ENCODE measurements at places on chromosomes 7 and 10.

- no peak for DNase-seq
These were observed 132.3 kb downstream of the SPAG6 start for GRCh38 chr10:22477334-22478287.

DNA sequence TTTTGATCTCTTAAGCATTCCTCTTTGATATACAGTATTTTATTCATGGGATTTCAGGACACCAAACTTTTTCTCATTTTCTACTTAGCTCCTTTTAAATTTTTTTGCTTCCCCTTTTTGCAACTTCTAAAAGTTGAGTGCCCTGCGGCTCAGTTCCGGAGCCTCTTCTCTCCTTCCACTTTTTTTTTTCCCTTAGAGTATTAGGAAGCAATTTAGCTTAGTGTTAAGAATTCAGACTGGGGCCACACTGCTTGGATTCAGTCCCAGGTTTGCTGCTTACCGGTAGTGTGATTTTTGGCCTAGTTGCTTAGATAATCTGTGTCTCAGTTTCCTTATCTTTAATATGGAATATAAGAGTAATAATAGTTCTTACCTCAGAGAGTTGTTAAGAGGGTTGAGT is 3.4 kb downstream of the STAM start:
- DNase-seq, result no peak

DNA sequence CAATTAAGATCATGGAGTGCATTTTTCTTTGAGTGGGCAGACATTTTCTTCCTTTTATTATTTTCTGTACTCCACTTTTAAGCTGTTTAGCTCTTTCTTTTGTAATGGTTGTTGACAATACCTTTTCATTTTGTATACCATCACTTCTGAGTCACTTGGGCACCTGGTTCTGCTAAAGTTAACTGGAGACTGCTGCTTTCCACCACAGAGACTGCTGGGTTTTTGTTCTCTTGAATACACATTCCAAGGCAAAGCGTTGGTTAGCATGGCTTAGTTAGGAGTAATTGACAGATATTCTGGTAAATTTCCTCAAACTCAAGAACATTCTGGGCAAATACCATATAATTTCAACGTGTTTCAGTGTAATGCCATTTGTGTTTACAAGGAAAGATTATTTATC is 541.9 kb upstream of the CELF2 start:
- no peak for DNase-seq

DNA sequence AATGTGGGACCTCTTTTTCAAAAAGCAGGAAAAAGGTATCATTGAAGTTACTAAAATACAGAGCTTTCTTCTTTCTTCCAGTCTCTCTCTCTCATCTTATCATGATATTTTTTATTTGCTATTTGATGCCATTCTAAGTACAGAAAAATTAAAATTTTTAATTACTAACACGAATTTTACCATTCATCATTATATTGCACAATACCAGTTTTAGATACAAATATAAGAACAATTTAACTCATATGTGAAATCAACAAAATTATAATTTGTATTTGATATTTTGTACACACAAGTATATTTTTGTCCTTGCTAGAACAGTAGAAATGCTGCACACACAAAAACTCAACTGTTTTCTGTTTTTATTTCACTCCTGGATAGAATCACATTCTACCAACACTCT is 112.2 kb downstream of the OAT start:
- DNase-seq, result no peak

DNA sequence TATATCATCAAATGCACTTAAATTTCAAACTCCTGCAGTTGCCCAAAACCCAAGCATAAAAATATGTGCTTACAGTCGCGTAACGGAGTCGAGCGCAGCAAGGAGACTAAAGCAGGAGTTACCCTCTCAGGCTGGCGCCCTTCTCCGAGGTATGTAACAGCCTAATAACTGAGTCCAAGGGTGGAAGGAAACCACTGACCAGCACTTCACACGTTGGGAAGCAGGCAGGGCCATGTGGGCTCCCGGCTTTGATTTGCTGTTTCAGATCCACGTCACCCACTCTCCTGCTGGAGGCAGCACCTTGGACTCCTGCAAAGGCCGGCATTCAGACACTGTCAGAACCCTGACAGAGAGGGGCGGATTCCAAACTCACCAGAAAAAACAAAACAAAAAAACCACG is 123.8 kb downstream of the DIP2C start:
- no peak for DNase-seq

GRCh38 chr10:59649606-59650346 is 59.9 kb downstream of the SLC16A9 start:
- no peak for DNase-seq

DNA sequence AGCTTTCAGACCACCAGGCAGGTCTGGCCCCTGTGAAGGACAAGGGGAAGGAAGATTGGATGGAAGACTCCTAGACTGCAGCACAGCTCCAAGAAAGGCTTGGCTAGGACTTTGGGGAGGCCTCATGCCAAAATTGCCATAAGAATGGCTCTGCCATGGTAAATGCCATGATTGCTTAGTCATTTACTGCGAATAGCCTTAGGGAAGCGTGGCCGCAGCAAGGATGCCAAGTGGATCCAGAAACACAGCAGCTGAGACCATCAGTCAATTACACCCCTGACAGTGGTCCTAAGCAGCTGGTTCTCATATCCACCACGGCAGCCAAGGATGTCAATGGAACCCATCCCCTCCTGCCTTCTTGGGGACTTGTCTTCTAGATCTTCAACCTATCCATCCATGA is 88.2 kb upstream of the AUTS2 start:
- no peak for DNase-seq

DNA sequence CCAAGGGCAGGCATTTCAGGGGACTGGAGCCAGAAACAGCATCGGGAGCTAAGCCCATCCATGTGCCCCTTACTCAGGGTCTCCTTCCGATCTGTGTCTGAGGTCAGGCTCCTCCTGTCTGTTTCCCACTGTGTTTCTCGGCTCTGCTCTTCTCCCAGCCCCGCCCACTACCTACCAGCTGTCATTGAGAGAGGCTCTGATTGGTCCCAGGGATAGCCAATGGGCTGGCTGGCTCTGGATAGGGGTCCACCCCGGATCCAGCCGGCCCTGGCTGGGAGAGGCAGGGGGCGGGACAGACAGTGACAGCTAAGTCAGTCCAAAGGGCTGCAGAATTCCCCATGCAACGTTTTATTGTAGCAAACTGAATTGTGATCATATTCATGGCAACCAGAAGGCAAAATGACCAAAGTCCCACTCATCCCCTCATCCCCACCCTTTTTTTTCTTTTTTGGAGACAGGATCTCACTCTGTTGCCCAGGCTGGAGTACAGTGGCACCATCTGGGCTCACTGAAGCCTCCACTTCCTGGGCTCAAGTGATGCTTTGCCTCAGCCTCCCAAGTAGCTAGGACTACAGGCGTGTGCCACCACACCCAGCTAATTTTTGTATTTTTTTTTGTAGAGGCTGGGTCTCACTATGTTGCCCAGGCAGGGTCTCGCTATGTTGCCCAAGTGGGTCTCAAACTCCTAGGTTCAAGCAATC is 76.3 kb downstream of the CLIP2 start:
- no peak for DNase-seq

DNA sequence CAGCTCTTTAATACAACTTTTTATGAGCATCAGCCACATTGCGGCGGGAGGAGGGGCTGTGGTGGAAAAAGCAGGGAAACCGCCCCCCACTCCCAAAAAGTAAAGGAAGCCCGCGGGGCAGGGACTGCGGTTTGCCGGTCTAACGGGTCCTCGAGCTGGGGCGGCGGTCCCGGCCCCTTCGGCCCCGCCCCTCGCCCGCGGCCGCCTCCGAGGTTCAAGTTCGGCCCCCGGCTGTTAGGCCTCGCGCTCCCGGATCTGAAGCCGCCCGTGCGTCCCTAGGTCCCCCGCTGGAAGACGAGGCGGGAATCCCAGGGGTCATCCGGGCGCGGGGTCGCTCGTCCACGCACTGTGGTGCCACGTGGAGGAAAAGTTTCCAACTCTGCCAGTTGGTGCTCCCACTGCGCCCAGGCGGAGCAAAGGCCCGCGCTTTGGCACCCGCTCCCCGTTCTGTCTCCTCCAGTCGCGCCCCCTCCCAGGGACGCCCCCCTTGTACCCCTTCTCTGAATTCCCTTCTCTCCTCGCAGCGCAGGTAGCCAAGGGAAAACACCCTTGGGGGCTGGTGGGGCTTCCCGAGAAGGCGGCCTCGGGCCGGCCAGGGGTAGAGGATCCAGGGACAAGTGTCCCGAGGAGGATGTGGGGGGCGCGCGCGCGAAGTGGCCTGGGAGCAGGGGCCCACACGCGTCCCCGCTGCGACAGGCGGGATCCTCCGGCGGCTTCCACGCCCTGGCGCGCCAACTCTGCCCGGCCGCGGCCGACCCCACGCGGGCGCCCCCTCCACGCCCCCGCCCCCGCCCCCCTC is 798 bp upstream of the AUTS2 start:
- no peak for DNase-seq

- peak; percentile 51 for DNase-seq
These were observed 739 bp downstream of the CASP7 start for GRCh38 chr10:113680190-113681111.

GRCh38 chr7:33698041-33698440 is 207.3 kb upstream of the BMPER start:
- DNase-seq, result no peak

DNA sequence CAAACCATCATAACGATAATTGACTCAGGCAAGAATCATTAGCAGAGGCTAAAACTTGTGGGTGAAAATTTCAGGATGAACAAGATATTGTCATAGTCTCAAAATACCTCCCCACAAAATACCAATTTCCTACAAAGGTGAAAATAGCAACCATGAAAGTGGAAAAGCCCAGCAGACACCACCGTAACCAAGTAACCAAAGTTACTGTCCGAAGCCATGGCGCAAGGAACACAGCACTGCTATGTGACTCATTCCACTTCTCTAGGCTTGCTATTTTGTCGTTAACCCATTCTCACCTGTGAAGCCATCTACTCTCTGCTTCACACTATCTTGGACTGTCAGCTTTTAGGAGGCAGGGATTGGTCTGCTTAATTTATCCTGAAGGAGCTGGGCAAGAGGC is 113.8 kb upstream of the CACUL1 start:
- no peak for DNase-seq

DNA sequence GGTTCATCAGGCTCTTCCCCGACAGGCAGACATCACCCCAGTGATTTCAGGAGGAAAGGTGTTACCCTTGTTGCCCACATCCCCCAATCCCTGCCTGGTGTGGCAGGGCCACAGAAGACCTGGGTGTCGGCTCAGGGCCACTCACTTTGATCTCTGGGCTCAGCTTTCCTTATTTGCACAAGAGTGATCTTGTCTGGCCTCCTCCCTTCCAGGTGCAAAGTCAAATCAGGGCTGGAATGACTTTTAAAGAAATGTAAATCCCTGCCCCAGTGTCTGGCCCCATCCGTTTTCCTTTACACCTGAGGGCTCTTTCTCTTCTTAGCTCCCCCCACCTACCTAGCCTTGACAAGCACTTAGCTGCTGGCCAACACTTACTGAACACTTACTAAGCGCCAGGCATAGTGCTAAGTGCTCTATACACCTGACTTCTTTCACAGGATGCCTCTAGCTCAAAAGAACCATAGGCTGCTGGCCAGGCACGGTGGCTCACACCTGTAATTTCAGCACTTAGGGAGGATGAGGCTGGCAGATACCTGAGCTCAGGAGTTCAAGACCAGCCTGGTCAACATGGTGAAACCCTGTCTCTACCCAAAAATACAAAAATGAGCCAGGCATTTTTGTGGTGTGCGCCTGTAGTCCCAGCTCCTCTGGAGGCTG is 979 bp upstream of the NODAL start:
- no peak for DNase-seq

DNA sequence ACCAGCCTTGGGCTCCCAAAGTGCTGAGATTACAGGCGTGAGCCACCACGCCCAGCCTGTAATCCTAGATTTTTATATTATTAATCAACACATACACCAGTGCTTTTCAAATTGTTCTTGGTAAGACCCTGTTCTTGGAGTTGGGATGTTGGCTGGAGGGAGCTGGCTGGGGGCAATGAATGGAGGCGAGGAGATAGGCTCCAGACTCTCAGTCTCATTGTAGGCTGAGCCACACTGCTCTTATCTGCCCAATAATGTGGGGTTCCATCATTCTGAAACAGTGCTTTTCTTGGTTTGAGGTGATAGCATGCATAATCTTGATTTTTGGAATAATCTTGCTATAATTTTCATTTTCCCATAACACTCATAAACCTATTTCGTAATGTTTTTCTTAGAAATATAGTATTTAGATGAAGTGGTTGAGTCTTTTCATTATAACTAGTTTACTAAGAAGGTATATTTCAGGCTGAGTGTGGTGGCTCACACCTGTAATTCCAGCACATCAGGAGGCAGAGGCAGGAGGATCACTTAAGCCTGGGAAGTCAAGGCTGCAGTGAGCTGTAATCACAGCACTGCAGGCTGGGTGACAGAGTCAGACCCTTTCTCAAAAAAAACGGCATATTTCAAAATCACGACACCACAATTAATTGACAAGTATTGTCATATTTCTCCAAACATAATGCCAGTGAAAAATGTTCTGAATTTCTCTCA is 65.1 kb upstream of the LYZL2 start:
- DNase-seq, result no peak

DNA sequence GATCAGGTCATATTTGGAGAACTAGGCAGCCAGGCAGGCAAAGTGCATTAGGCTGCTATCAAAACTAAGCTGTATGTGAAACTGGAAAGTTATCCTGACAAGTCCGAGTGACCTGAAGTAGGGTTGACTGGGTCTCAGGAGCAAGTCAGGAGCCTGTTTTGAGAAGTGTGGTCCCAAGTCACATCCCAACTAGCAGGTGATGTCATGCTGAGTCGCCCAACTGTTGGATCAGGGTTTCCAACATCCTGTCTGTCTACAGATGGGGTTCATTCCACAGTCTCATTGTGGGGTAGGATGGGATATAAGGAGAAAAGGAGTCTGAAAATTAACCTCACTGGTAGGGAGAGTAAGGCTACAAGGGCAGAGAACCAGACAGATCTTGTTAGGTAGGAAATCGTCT is 27.0 kb downstream of the SLC26A4 start:
- no peak for DNase-seq

- no peak for DNase-seq
These were observed 5.8 kb downstream of the EVX1 start for GRCh38 chr7:27248427-27248806.

DNA sequence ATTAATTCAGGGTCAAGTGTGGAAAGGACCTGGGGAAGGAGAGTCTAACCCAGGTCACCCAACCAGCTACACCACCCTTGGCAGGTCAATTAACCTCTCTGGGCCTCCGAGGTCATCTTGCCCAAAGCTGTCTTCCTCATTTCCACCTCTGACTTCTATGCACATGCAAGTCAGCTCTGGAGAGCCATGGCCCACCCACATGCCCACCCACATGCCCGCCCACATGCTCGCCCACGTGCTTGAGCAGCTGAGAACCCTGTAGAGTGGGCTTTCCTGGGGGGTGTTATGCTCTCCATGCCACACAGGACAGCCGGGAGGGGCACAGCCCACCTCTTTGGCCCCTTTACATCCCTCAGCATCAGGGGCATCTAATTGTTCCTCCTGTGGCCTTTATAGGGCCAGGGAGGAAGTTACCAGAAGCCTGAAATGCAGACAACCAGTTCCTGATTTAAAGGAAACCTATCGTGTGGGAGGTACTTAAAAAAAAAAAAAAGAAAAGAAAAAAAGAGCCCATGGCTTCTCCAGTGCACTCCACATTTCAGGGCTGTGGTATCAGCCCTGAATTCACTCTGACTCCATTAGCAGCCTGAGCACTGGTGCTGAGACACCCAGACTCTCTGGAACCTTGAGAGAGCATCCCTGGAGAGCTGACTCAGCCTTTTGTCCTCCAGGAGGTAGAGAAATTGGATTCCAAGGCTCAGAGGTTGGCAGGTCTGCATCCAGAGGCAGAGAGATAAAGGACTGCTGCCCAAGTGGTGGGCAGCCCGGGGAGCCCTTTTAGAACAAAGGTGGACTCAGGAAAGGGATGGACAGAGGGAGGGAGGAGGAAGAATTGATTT is 176.2 kb upstream of the ZMIZ1 start:
- DNase-seq, result no peak
